Natural killer cell treated with Interleukin-12 subunit alpha and Interleukin-12 subunit beta and Interleukin-15 and Interleukin-18, amount 100 ng/mL, for 72 hours (primary cell): ENCODE measurements at places on chromosomes 2 and 18. TPM values are rescaled to one million over a fixed set of nuclear protein-coding genes. Genes with fewer than 3 reads are reported as not detected.

DNA sequence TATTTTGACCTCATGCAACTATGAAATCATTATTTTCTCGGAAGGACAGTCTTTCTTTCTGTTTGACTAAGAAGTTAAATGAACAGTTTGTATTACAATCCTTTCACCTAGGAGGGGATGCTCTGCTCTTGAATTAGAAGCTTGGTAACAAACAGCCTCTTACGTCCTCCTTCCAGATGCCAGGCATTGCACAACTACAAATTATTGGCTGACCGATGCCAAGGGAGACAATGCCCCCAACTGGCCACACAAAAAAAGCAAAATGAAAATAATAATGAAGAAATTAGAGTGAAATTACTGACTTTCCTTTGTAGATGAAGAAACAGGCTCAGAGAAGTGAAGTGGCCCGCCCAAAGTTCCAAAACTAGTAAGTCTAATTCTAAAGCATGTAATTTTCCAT, 177.9 kb downstream of the CYRIA start:
- no peak for DNase-seq

- DNase-seq, result no peak
Measured at GRCh38 chr2:138922973-138923563, 142.9 kb upstream of the NXPH2 start.

DNA sequence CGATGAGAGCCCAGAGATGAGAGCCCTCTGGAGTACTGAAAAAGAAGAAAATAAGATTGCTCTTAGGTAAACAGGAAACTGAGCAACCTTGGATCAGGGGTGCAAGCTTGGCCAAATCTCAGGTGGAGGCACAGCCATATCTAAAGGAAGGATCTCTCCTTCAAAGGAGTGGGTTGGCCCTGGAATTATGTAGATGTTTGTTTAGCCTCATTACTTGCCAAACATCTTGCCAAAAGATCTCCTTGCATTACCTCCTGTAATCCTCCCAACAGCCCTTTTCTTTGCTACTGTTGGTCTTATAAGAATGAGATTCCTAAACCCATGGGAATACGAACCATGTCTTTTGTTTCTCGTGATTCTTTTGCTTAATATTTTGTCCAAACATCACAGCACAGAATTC, 332.6 kb upstream of the NCKAP5 start:
- no peak for DNase-seq

- DNase-seq, result no peak
Measured at GRCh38 chr2:84491741-84492140, 24.6 kb upstream of the DNAH6 start.

Gene ANO7
- total RNA-seq, result 7.1 TPM

DNA sequence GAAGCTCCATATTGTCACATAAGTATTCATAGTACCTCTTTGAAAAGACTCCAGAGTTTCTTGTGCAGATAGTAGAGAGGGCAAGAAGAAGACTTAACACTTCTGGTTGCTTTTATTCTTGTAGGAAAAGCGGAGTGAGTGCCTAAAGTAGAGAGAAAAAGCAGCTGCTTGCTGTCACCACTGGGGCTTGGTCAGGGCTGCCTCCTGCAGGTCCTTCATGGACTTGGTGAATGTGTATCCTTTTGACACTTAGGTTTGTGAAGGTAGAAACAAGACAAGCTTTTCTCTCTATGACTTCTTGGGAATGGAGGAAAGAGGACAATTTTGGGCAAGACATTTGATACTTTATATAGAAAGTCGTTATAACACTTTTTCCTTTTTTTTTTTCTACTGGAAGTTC, 312.8 kb upstream of the FANCL start:
- no peak for DNase-seq

DNA sequence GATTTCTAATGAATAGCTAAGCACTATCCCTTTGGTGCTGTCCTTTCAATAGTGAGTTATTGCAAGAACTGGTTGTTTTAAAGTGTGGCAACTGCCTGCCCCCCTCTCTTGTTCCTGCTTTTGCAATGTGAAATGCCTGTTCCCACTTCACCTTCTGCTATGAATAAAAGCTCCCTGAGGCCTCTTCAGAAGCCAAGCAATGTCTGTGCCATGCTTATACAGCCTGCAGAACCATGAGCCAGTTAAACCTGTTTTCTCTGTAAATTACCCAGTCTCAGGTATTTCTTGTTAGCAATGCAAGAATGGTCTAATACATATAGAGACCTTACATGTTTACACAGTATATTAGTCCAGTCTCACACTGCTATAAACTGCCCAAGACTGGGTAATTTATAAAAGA, 15.0 kb upstream of the METTL21A start:
- no peak for DNase-seq

- DNase-seq, result no peak
Measured at GRCh38 chr18:11975723-11976122, 5.6 kb upstream of the IMPA2 start.

DNA sequence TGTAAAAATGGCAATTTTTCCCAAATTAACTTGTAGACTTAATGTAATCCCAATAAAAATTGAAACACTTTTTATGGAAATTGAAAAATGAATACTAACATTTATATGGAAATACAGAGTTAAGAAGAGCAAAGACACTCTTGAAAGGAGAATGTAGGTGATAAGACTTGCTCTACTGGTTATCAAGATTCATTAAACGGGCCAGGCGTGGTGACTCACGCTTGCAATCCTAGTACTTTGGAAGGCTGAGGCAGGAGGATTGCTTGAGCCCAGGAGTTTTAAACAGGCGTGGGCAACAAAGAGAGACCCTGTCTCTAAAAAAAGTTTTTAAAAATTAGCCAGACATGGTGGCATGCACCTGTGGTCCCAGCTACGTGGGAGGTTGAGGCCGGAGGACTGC, 29.5 kb upstream of the ZNF396 start:
- DNase-seq, result no peak

Gene ABCB11
- total RNA-seq, result not detected

- no peak for DNase-seq
Measured at GRCh38 chr2:109068811-109069210, 60.2 kb upstream of the SH3RF3 start.

Gene GAL3ST2
- total RNA-seq, result 0.83 TPM

DNA sequence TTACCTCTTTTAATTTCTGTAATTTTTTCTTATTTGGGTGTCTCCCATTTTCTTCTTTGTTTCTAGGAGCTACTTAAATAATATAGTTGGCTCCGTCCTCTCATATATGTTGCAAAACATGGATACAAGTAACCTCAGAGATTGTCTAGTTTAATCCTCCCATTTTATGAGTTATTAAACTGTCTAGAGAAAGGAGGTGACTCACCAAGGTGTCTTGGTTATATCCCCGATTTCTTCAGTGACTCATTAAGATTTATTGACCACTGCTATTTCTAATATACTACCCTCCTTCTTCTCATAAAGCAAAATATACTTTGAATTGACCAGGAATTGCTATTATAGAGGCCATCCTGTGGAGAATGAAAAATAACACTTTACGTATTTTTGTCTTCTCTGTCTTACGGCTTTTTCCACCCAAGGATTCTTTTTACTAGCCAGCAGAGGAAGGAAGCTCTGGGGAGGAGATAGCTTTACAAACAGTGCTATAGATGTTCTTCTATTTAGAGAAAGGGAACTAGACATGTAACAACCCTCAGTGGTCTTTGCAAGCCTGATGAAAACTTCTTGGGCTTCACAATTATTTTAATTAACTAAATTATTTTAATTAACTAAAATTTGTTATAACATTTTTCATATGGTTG, 300.4 kb upstream of the TNP1 start:
- DNase-seq, result no peak

DNA sequence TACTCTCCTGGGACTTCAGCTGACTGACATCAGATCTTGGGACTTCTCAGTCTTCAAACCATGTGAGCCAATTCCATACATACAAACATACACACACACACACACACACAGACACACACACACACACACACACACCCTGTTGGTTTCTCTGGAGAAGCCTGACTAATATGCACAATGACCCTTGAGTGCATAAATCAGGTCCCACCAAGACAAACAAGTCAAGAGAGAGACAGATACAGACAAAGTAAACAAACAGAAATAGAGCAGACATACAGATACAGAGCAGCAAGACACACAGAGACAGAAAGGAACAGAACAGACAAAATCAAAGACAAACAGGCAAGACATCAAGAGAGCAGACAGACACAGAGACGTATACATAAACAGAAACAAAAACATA, 43.8 kb upstream of the DDX18 start:
- DNase-seq, result no peak
